ENCODE measurements at places on chromosomes 5 and 9.

GRCh38 chr9:37957664-37957953 is 53.7 kb upstream of the SLC25A51 start:
- DNase-seq, result no peak

GRCh38 chr9:116928884-116929283 is 241.8 kb downstream of the TRIM32 start:
- DNase-seq, result no peak

DNA sequence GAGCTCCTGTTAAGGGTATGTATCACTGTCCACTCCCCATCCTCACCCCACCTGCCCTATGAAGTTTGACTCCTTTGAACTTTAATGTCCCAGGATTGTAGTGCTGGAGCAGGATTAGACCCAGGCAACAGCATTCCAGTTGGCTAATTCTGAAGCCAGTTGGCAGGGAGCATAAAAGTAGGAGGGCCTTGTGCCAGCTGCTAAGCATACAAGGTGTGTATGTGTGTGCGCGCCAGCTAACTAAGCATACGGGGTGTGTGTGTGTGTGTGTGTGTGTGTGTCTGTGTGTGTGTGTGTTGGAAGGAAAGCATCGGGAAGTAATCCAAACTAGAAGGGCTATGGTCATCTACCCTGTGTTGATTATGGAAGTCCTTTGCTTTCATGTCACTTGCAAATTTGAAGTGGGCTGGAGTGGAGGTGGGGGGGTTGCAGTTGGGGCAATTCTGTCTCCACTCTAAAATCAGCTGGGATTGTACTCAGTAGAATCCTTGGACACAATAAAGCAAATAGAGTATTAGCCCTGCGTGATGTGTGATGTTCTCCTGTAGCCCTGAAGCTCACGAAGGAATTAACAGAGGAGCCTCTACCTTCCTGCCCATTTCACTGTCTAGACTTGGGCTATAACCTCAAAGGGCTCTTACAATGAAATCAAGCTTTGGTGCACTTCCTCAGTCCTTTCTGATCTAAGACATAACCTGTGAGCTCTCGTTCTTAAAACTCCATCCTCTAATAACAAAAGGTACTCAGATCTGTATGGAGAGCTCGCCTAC is 26.9 kb downstream of the HMGCR start:
- DNase-seq, result no peak

- no peak for DNase-seq
Measured at GRCh38 chr5:148259288-148259687, 9.3 kb upstream of the SPINK13 start.

- no peak for DNase-seq
Measured at GRCh38 chr5:52925001-52925400, 64.2 kb upstream of the ITGA2 start.

- DNase-seq, result no peak
Measured at GRCh38 chr9:38274800-38275199, 117.7 kb upstream of the ALDH1B1 start.

- no peak for DNase-seq
Measured at GRCh38 chr5:171953860-171954701, 52.4 kb downstream of the FBXW11 start.

DNA sequence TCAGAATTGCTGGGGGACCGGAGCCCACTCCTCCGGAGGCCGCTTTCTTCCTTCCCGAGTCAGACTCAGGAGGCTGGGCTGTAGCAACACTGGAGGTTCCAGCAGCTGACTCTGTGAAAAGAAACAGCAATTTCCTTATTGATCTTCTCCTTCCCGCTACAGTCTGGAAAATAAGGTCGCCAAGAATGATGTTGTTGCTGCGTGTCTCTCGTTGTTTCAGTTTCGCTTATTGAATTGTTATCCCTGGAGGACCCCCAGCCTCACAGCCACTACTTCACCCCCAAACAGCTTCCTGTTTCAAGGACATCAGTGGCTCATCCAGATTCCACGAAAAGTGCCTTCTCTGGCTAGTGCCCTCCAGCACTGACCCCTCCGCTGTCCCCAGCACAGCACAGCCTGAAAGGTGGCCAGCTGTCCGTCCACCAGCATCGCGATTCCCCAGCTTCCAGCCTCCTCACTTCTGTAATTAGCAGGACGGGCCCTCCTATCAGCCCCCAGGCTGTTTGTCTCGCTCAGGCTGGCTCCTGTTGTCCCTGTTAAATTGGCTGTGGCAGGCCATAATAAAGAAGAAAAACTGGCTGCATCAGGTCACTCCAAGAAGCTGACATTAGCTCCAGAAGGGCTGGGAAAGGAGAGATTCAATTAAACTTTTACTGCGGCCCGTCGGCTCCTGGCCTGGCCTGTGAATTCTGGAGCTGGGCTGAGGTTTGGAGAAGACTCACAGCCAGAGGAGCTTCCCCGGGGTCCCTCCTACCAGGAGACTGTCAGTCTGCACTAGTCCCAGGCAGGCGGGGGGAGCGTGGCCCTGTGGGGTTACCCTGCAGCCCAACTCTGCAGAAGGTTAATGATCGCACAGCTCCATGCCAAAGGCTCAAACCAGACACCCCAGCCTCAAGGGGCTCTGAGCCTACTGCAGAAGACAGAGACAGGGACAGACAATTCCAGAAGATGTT is 40.5 kb downstream of the OLFM1 start:
- no peak for DNase-seq

DNA sequence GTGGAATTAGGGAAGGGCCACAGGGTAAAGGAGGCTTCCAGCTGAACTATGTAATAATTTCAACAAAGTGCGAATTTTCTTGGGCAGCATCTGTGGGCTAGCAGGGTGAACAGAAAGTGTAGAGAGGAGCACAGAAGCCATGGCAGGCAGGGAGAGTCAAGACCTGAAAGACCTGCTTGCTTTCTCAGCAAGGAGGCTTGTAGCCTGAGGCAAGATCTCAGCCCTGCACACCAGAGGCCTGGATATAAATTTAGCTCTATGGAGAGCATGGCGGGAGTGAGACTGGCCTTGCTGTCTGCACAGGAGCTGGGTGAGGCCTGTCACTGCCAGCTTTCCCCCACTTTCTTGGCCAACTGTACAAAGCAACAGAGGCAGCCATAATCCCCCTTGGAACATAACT is 32.1 kb upstream of the SH3TC2 start:
- no peak for DNase-seq

- DNase-seq, result no peak
Measured at GRCh38 chr9:78989031-78989658, 582.6 kb upstream of the TLE4 start.

- DNase-seq, result no peak
Measured at GRCh38 chr5:103313056-103313455, 54.5 kb downstream of the MACIR start.

- no peak for DNase-seq
Measured at GRCh38 chr9:71179183-71179582, 57.8 kb upstream of the TRPM3 start.

DNA sequence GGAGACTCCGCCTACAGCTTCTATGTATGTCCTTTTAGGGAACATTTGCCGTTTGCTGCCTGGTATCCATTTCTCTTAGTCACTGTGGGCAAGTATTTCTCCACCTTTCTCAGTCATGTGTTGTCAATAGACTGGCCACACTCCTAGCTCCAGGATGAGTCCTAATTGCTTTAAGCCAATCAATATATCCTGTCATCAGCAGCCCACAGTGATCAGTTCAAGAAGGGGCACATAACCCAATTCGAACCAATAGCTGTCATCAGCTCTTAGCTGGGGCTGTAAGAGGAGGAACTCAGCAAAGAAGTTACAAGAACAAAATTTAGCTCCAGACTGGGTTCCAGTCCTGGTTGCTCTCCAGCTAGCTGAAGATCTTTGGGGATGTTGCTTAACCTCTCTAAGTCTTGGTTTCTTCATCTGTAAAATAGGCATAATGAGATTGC is 70.7 kb upstream of the MAN2A1 start:
- no peak for DNase-seq
